Activated naive CD8-positive, alpha-beta T cell treated with anti-CD3 and anti-CD28 coated beads, Interleukin-2, amount 50 U/mL, for 24 hours (primary cell): ENCODE measurements at places on chromosomes 16 and 17.

- no peak for DNase-seq
Measured at GRCh38 chr16:50522324-50522723, 25.9 kb upstream of the NKD1 start.

- DNase-seq = no peak
Measured at GRCh38 chr16:81946206-81946605, 65.1 kb downstream of the SDR42E1 start.

GRCh38 chr16:4271176-4272113 is 1.4 kb downstream of the TFAP4 start:
- DNase-seq = peak; percentile 88

DNA sequence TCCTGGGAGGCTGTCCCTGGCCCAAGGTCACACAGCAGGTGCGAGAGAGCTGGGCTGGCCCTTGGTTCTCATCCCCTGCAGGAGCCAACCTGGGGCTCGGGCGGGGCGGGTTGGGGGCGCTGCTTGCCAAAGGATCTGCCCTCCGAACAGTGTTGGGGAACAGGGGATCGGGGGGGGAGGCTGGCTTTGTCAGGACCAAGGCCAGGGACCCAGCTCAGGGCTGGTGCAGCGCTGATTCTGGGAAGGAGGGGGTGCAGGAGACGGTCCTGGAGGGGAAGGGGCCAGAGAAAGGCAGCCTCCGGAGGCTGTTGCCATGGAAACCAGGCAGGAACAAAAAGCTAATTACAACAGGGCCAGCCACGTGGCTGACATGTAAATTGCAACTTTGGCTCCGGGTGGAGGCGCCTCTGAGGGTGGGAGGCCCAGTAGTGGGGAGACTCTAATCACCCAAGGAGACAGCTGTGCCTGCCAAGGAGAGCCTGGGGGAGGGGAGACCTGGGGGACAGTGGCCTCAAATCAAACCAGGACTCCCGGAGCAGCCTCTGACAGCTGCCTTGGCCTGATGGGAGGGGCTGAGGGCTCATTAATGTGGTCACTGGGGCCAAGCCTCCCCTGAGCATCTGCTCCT is 1.3 kb downstream of the TUBB3 start:
- peak; percentile 25 for DNase-seq

- no peak for DNase-seq
Measured at GRCh38 chr17:67055041-67055443, 10.7 kb downstream of the CACNG1 start.

GRCh38 chr16:986925-987582 is 5.5 kb downstream of the SOX8 start:
- no peak for DNase-seq

- DNase-seq = no peak
Measured at GRCh38 chr16:27566417-27566816, 16.5 kb downstream of the KATNIP start.

DNA sequence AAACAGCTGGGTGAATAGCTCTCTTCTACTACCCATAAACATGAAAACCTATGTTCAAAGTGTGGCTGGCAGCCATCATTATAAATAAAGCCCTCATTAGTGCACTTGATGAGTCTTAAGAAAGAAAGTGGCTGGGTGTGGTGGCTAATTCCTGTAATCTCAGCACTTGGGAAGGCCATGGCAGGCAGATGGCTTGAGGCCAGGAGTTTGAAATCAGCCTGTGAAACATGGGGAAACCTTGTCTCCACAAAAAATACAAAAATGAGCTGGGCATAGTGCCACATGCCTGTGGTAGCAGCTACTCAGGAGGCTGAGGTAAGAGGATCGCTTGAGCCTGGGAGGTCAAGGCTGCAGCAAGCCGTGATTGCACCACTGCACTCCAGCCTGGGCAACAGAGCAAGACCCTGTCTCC is 28.3 kb upstream of the APPBP2 start:
- DNase-seq = no peak

GRCh38 chr17:50283714-50284113 is 9.4 kb downstream of the TMEM92 start:
- DNase-seq = no peak

DNA sequence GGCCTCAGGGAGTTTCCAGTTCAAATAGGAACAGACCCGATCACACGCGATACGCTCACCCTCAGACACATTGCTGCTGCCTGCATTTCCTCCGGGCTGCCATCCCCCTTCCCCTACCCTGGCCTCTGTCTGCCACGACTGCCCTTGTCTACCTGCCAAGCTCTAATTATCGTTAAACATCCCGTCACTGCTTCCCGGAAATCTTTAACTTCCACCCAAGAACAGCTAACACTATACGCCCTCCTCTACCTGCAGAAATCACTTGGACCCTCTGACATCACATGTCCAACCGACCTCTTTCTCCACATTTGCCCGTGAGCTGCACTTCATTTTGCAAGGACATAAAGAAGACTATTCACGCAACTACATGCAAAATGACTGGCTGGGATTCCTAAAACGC is 40.4 kb downstream of the ABAT start:
- no peak for DNase-seq

GRCh38 chr17:6035801-6036394 is 34.3 kb upstream of the WSCD1 start:
- no peak for DNase-seq

GRCh38 chr16:57537194-57537505 is 779 bp upstream of the CCDC102A start:
- no peak for DNase-seq

GRCh38 chr17:40176754-40177110 is 538 bp upstream of the RAPGEFL1 start:
- DNase-seq = no peak

- DNase-seq = no peak
Measured at GRCh38 chr16:1752853-1753252, 18.5 kb downstream of the NME3 start.

GRCh38 chr17:82118815-82119380 is 20.9 kb upstream of the FASN start:
- DNase-seq = no peak

DNA sequence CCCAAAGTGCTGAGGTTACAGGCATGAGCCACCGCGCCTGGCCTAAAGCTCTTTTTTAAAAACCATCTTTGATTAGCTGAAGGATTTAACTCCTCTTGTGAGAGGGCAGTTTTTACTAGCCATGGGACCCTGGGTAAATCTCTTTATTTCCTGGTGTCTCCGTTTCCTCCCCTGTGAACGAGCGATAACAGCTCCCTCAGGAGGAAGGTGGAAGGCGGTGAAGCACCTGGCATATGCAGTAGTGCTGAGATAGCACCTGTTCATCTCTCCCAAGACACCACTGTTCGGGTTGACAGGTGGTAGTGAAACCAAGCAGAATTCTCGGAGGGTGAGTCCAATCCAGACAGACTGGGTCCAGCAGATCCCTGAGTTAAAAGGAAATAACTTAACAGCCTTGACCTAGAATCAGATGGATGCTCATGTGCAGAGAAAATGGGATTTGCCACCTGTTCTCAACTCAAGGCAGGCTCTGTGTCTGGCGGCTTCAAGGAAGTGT is 86.2 kb downstream of the CRISPLD2 start:
- no peak for DNase-seq

- DNase-seq = no peak
Measured at GRCh38 chr16:81416749-81417148, 27.9 kb upstream of the CMIP start.

GRCh38 chr16:58028541-58029070 is 3.1 kb downstream of the MMP15 start:
- no peak for DNase-seq

GRCh38 chr17:51071556-51071955 is 49.1 kb downstream of the SPAG9 start:
- no peak for DNase-seq

DNA sequence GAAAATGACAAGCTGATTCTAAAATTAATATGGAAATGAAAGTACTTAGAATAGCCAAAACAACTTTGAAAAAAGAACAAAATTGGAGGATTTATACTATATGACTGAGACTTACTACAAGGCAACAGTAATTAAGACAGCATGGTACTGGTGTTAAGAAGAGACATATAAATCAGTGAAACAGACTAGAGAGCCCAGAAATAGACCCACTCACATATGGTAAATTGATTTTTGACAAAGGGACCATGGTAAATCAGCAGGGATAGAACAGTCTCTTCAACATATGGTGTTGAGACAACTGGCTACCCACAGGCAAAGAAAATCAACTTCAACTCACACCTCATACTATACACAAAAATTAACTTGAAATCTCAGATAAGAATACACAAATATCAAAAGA is 12.9 kb downstream of the CMC2 start:
- no peak for DNase-seq

DNA sequence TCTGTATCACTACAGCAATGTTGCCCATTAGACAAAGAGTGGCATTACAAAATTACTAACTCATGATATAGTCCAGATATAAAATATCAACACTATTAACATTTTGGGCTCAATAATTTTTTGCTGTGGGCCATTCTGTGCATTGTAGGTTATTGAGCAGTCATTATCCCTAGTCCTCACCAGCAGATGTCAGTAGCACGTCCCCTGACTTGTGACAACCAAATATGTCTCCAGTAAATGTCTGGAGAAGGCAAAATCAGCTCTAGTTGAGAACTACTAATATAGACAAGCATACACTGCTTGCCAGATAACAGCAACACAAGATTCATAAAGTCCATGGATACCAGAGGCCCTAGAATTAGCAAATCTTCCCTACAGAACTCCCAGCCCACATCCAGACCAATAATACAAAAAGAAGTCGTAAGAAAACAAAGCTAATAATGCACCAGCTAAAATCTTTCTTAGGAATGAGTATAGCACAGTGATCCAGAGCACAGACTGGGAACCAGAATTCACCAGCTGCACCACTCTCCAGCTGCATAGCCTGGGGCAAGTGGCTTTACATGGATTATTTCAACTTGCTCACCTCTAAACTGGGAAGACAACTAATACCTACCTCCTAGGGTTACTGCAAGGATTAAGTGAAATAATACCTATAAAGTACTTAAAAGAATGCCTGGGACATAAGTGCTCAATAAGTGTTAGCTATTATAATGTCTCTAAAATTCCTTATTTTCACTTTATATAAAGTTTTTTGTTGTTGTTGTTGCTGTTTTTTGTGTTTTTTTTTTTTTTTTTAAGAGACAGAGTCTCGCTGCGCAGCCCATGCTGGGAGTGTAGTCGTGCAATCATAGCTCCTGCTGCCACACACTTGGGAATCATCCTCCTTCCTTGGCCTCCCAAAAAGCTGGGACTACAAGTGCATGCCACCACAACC is 23.7 kb downstream of the HELZ start:
- DNase-seq = no peak

DNA sequence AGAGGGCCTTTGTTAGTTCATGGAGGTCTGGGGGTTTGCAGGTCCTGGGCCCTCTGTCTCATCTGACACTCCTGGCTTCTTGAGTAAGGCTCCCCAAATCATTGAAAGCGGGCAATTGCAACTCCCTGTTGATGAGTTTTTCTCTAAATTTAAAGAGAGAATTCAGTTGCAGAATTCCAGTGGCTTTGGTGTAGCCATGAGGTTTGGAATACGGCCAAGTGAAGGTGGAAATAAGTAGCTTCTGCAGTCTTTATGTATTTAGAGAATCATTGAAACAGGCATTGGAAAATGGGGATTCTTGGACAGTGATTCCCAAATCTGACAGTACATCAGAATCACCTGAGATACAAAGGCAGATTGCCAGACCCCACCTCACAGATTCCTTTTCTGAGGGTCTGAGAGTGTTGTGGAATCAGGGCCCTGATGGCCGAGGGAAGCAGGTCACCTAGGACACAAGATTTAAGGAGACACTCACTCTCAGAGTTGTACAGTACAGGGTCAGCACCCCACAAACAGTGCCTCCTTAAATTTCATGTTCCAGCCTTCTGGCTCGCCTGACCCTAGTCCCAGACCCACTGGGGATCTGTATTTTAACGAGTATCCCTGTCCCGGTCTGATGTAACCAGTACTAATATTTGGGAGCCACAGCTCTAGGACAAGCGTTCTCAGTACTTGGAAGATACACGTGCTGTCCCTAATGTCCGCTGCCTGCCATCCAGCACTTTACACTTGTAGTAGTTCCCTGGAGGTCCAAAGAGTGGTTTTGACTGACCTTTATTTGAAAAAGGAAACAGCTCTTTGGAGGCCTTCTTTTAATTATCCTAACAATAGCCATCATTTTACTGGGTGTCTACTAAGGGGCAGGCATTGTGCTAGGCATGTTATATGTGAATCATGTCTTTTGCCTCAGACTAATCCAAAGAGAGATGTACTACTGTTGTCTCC is 37.8 kb downstream of the YPEL2 start:
- no peak for DNase-seq
